Memory B cell (primary cell): ENCODE measurements at places on chromosomes 1 and 21.

- DNase-seq, result no peak
These were observed 84.1 kb upstream of the ZNF326 start for GRCh38 chr1:89910780-89911179.

- DNase-seq, result no peak
These were observed 86.5 kb downstream of the PSMG1 start for GRCh38 chr21:39096754-39097153.

DNA sequence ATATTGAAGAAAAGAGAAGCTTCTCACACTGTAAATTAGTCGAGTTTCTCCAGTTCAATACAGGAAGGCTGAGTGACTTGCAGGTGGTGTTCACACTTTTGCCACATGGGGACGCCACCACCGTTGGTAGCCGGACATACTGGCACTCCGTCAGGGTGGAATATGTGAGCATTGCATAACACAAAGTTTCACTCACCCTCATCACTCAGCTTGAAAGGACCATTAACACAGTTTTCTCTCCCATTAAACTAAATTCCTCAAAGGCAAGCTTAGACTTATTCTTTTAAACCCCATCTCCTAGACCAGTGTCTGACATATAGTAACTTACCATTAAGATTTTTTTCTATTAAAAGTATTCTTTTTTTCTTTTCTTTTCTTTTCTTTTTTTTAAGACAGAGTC is 105.3 kb upstream of the SERBP1 start:
- peak; percentile 26 for DNase-seq

GRCh38 chr1:218692808-218693207 is 347.7 kb downstream of the TGFB2 start:
- no peak for DNase-seq

- no peak for DNase-seq
These were observed 29.3 kb downstream of the TNNT2 start for GRCh38 chr1:201348211-201348566.

GRCh38 chr1:29628190-29628589 is 391.9 kb downstream of the PTPRU start:
- no peak for DNase-seq

DNA sequence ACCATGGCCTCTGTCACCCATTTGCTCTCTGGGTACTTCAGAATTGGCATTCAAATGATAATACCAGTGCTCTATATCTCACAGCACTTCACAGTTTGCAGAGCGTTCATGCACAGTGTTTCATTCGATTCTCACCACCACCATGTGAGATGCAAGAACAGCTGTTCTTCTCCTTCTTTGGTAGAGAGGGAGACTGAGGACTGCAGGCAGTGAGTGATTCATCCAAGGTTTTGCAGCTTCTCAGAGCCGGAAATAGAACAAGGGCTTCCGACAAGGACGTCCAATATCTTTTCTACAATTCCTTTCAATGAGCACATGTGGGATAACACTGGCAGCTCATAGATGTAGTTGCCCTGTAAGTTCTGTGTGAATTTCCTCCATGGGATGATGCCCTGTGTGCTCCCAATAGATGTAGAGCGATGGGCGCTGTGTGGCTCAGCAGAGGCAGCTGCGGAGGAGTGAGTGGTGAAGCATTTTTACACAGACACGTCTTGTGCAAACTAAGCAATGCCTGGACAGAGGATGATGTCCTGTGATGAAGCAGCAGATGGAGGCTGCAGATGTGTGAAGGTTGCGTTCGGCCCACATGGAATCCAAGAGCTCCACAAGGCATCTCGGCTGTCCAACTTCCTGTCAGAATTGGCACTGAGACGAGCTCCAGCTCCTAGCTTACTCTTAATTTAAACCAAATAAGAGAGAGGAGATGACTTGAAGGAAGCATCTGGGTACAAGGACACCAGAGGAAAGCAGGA is 24.9 kb downstream of the MT1HL1 start:
- DNase-seq, result no peak

- no peak for DNase-seq
These were observed 20.6 kb downstream of the NDUFS5 start for GRCh38 chr1:39046613-39047210.

DNA sequence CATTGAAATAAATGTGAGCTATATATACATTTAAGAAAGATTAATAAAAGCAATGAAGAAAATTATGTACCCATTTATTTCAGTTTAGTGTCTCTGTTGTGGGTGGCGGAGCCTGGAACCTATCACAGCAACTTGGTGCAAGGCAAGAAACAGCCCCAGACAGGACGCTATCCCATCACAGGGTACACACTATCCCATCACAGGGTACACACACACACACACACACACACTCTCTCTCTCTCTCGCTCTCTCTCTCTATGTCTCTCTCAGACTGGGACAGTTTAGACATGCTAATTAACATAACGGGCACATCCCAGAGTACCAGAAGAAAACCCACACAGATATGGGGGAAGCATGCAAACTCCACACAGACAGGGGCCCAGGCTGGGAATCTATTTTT is 6.5 kb upstream of the IL6R start:
- no peak for DNase-seq

DNA sequence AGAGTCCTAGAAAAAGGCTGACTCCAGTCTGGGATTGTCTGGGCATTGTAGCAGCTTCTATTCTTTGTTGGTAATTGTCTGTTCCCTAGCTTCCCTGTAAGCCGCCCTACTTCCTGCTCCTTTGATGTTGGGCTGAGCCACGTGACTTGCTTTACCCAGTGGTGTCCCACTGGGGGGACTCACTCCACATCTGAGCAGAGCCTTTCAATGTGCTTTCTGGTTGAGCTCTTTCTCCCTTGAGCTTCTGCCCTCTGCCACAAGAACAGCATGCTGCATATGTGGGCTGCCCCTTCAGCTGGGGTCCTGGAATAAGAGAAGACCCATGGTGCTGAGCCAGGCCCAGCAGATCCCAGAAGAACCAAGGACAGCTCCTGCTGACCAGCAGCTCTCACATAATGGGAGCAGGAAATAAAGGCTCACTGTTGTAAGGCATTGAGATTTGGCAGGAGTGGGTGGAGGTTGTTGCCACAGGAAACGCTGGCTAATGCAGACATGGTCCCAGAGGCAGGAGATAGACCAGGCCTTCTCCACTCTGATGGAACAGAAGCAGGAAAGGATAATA is 276.3 kb upstream of the GJB5 start:
- DNase-seq, result no peak

- DNase-seq, result no peak
These were observed 72.7 kb downstream of the RPE65 start for GRCh38 chr1:68377098-68377497.

- no peak for DNase-seq
These were observed 75.7 kb downstream of the BCAR3 start for GRCh38 chr1:93605812-93606512.

DNA sequence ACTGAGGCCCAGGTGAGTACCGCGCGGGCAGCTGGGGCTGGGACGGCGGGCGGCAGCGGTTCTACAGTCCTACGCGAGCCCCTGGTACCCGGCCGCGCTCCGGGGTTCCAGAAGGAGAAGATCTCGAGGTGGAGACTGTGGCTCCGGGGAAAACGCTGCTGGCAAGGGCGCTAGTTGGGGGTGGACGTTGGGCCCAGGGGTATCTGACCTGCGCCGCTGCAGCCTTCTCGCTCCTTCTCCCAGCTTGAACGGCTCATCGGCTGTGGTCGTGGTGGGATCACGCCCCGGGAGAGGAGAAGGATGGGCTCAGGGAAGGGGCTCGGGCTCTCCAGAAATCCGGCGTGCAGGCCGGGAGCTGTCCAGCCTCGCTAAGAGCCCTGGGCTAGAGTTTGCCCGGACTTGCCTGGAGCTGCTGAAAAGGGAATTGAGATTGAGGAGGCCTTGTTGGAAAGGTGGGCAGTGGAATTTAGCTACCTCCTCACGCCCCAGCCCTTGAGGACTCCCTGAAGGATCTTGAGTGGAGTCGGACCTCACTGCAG is 1.1 kb upstream of the POU3F1 start:
- DNase-seq, result no peak

DNA sequence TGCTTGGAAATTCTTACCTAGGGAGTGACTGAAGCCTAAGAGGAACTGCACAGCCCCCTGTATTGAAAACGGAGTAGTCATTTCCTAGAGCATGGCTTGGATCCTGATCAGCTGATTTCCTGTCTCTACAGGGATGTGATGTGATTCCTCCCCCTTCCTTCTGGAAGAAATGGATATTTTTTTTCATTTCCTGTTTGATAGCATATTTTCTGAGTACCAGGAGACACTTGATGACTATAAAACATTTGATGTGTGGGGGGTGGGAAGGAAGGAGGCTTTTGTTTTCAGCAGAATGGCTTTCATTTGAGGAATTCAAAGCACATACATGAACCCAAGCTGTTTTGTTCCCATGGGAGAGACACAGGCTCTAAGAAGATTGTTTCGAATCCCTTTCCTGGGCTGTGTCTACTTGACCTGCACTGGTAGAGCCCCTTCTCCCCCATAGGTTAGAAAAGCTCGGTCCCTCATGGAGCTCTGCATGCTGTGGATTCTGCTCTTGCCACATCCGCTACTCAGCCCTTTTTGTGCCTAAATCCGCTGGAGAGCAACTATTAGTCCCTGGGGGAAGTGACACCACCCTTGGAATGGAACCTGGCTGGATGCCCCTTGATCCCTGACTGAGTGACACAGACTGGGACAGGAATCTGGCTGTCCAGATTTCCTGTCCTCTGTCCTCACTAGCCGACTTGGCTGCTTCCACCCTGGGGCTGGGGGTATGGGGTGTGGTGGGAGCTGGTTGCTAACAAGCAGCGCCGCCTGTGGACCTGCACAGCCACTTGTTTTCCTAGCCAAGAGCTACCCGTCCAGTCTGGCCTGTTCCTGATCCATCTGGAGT is 71.8 kb upstream of the MACF1 start:
- no peak for DNase-seq

GRCh38 chr1:107450899-107451664 is 310.2 kb downstream of the NTNG1 start:
- no peak for DNase-seq

GRCh38 chr1:75630004-75630594 is 19.2 kb upstream of the SLC44A5 start:
- DNase-seq, result no peak

- DNase-seq, result no peak
These were observed 208.8 kb upstream of the USP25 start for GRCh38 chr21:15520811-15521643.

DNA sequence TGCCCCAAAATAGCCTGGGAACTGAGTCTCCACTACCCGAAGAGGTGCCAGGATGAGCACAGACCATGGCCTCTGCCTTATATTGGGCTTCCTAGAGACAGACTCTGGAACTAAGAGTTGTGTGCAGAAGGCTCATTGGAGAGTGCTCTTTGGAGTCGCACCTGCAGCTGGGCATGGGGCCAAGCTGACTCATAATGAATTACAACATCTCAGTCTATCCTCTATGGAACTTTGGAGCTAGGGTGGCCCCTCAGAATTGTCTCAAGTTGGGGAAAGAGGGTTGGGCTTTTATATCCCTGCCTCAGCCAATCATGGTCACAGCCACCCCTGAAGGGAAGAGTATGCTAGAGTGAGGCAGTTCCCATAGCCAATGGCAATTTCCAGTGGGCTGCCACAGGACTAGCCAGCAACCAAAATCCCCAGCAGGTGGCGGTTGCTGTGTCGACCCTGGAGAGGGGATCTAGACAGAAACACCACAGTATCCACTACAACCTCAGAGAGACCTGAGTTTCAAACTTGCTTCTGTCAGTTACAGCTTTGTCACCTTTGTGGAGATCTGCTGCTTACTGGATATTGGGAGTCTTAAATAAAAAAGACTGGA is 93.8 kb downstream of the DMRTA2 start:
- DNase-seq, result no peak

DNA sequence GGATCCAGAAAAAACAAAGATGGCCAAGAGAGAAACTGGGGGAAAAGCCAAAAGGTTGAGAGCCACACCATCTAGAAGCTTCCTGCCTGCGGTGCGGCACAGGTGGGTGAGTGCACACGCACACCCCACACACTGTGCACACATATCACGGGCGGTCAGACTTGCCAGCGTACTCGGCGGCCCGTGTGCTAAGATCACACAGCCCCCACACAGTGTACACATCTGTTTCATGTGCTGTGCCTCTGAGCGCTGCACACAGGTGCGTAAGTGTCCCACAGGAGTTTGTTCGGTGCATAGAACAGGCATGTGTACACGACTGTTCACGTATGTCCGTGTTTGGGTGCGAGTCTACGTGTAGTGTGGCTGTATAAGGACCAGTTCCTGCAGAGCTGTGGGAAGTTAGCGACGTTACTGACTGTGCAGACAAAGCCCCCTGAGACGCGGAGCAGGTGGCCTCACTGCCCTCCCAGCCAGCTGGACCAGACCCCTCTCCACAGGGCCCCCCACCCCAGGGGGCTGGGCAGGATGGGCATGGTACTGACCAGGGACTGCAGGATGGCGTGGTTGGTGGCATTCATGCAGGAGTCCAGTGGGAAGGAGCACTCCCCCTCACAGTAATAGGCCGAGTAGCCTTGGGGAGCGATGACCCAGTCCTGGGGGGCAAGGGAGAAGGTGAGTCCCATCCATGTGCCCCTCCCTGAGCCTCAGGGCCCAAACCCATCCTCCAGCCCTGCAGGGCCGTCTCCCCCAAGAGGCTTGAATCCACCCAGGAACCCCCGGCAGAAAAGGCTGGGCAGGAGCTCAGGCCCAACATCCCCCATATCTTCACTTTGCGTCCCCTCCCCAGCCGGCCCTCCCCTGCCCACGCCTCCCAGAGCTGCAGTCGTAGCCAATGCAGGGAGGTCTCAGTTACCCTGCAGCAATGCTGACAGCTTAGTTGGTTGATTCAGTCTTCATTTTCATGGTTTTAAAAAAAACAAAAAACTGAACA is 8.3 kb downstream of the OXCT2 start:
- no peak for DNase-seq

DNA sequence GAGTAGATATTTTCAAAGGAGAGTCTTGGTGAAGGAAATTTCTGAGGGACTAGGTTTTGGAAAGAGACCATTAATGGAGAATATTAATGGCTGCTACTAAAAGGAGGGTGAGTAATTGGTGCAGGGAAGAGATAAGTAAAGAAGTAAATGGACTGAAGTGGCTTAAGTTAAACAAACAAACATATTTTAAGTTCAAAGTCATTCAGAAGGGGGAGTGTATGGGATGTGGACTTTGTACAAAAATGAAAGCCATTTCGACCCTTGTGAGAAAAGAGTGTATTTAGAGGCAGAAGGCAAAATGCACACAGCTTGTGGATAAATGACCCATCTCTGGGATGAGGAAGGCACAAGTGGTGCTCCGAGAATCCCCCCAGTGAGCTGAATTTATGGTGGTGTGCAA is 171.7 kb downstream of the BACH1 start:
- no peak for DNase-seq

- DNase-seq, result peak; percentile 42
These were observed 504 bp downstream of the H6PD start for GRCh38 chr1:9235096-9235459.
